NCI-H1092 treated with DMSO at 0.1 percent for 48 hours (cell line): ENCODE measurements at places on chromosomes 1 and 21.

- no peak for DNase-seq
Measured at GRCh38 chr21:18164483-18164882, 80.2 kb upstream of the CHODL start.

DNA sequence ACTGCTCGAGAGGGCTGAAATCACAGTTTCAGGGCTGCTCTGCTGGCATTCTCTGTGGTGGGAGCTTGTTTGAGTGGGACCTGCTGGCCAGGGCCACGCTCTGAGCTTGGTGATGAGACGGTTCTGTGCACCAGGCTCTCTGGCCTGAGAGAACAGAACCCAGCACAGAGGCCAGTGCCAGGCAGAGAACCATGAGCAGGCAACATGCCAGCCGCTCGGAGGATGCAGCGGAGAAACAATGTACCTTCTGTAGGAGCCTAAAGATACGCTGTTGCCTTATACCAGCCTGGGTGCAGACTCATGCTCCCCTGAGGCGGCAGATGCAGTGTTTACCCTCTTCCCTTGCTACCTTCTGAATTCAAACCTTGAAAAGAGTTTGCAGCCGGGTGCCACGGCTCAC, 10.0 kb downstream of the C2CD2 start:
- DNase-seq: no peak

DNA sequence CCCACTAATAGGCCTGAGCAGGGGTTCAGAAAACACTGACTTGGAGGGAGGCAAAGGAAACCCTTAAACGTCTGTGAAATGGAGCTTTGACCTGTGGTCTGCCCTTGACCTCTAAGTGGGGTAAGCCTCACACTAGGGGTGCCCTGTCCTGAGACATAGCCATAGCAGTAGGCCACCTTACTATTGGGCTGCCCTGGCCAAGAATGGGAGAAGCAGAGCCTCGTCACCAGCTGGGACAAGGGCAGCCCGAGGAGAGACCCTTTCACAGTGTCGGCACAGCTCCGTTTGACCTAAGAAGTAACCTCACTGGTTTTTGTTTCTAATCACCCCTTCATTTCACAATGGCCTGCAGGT, 26.4 kb upstream of the IFNAR2 start:
- no peak for DNase-seq

GRCh38 chr1:174682419-174683008, 234.8 kb downstream of the GPR52 start:
- no peak for DNase-seq

DNA sequence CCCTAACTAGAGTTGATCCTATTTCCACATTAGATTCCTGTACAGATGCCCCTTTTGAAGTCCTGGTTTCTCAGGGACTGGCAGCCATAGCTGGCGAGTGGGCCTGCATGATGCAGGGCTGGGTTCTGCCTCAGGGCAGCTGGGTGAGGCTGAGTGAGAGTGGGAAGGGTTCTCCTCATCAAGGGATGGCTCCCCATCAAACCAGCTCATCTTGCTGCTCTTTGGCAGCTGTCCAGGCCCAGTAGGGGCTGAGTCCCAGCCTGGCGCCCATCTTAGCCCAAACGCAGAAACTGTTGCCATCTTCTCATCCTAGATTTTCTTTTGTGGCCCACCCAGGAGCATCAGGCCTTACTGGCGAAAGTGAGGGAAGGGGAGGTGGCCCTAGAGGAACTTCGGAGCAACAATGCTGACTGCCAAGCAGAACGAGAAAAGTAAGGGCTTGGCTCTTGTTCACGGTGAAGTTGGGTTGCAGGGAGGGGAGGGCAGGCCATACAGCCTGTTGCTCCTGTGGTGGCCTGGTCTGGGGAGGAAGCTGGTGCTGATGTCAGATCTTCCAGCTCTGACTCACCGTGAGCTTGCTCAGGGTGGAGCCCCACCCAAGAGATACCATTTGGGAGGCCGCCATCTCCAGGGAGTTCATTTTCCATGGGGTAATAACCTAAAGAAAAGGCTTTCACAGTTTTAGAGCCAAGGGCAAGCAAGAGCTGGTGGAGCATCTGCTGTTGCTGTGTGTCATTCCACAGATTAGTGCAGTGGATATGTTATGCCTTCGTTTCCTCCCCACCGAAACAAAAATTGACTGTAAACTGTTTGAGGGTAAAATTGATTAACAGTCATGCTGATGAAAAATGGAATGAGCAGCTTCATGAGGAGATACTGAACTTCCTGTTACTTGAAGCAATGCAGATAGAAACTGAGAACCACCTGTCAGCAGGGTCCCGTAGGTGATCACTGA, 34.7 kb downstream of the TUFT1 start:
- no peak for DNase-seq

DNA sequence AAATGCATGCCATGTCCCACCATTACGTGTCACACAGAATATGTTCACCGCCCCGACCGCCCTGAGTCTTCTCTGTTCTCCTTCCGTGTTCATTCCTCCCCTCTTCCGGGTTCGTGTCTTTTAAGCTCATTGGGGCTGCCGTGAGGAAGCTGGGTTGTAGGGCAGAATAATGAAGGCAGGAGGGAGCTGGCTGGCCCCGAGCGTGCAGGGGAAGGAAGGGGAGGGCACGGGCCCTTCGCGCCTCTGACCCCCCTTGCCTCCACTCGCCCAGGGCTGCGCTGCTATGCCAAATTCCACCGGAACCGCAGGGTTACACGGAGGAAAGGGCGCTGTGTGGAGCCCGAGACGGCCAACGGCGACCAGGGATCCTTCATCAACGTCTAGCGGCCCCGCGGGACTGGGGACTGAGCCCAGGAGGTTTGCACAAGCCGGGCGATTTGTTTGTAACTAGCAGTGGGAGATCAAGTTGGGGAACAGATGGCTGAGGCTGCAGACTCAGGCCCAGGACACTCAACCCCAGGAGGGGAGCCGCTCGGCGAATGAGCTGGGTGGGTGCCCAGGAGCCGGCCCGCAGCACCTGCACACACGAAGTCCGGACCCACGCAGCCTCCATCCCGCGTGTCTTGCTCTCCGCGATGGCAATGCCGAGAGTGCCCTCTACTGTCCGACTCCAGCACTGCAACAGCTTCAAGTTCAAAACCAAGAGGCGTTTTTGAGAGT, 16.5 kb upstream of the AGTRAP start:
- peak; percentile 68 for DNase-seq

- DNase-seq: no peak
Measured at GRCh38 chr1:83746234-83746633, 252.7 kb downstream of the TTLL7 start.

GRCh38 chr1:27348861-27349783, 7.3 kb downstream of the SYTL1 start:
- DNase-seq: peak; percentile 66

GRCh38 chr1:154906621-154907081, 29.9 kb downstream of the PMVK start:
- DNase-seq: no peak

GRCh38 chr1:234315091-234315541, 58.1 kb upstream of the COA6 start:
- no peak for DNase-seq

GRCh38 chr21:43731476-43731875, 12.5 kb downstream of the PDXK start:
- DNase-seq: no peak
